ENCODE measurements at places on chromosomes 7 and 10.

GRCh38 chr7:116357781-116358670 is 141.5 kb upstream of the CAV2 start:
- no peak for DNase-seq

DNA sequence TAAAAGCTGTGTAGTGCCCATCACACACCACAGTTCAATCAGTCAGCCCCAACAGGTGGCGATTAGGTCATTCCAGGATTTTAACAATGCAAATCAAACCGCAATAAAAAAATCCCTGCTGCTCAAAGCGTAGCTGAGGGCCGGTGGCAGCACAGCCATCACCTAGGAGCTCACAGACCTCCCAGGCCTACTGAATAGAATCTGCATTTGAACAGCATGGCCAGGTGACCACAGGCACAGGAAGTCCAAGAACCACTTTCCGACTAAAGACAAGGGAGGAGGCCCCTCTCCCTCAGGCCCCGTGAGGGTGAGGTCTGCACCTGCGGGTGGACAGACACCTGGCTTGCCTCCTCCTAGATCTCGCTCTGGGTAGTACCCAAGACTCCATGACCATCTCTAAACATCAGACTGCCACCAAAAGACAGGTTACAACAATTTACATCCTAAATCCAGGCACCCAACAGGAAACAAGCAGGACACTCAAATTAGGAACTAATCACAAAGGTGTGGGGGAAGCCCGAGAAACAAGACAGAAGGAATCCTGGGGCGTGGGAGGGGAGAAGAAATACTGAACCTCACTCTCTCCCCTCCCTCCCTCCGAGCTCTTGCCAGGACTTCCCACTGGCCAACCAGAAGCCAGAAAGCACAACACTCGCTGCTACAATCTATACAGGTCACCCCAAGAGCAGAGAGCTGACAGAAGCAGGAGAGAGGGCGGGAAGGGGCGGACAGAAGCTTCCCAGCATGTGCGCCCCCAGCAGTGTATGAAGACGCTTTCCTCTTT is 19.2 kb downstream of the GNA12 start:
- no peak for DNase-seq

GRCh38 chr10:22824984-22825383 is 102.9 kb upstream of the ARMC3 start:
- DNase-seq: no peak

DNA sequence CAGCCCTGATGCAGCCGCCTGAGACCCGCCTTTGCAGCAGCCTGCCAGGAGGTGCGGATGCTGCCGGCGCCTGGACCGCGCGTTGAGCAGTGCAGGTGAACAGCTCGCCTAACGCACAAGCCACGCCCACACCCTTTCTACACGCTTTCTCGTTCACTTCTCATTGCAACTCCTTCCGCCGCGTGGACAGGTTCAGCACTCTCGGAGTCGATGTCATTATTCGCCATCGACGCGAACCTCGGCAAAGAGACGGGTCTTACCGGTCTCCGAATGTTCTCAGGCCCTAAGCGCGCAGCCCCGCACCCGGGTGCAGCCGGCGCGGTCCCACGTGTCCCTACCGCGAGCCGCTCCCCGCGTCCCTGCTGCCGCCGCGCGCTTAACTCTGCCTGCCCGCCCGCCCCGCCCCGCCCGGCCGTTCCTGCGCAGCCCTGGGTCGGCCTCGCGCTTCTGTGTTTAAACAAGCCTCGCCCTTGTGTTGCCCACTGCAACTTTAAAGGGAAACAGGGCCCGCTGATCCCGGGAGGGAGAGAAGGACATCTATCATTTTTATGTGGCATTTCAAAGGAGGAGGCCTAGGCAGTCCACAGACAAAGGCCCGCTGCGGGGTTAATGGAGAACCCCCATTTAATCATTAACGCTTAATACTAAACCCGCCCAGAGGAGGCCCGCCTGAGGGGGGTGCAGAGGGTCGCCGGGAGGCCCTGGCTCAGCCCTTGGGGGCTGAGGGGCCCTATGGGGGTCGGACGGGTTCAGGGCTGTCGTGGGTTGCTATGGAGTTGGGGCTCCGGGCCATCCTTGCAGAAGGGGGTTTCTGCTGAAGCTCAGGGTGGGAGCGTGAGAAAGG is 128.5 kb downstream of the WDR11 start:
- no peak for DNase-seq

GRCh38 chr10:14403881-14404623 is 73.3 kb upstream of the FRMD4A start:
- no peak for DNase-seq

- peak; percentile 18 for DNase-seq
These were observed 89.1 kb upstream of the SP4 start for GRCh38 chr7:21338728-21339164.

DNA sequence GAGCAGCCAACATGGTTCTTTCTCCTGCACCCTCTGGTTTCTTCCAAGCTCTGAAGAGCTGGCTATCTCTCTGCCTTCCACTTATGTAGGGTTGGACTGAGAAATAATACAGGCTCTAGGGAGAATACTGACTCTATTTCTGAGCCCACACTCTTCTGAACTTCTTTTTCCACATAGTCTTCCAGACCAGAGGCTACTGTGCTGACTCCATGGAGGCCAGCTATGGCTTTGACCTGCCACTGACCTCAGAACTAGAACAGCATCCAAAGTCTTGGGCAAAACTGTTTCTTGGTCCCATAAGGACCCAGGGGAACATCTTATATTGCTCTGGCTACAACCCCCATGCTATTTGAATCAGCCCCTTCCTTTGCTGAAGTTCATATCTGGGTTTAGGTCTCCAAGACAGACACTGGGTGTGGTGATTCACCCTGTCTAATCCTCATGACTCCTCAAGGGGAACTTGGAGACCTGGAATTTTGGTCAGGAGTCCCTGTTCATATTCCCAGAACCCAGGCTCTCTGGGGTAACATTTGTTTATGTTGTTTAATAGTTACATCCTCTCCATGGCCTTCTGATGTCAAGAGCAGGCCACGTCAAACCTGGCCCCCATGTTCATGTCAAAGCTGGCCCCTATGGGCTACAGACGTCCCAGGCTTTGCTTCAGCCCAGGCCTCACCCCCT is 12.1 kb upstream of the PLAU start:
- DNase-seq: no peak

DNA sequence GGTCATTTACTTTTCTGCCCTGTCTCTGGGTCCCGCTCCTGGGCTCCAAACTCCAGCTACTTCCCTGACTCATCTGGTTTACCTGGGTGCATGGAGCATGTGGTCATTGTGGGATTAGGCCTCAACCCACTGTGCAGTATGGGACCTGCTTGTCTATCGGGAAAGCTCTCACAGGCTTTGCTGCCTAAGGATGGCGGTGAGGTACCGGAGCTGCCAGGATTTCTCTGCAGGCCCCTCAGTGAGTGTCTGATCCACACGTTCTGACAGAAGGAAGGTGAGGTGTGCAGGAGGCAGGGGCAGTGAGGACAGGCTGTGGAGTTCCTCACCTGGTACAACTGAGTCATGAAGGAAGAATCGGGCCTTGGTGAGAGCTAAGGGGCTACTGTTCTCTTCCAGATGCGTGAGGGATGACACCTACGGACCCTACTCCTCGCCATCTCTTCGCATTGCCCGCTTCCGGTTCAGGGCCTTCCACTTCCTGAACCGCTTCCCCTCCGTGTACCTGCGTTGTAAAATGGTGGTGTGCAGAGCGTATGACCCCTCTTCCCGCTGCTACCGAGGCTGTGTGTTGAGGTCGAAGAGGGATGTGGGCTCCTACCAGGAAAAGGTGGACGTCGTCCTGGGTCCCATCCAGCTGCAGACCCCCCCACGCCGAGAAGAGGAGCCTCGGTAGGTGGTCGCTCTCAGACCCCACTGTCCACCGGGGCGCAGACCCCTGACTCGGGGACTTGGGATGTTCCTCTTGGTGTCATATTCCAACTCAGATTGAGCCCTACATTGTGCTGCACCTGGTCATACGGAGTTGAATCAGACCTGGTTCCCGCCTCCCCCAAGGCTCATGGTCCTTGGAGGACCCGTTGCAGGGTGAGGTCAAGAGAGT is 56.7 kb downstream of the C10orf120 start:
- DNase-seq: no peak

DNA sequence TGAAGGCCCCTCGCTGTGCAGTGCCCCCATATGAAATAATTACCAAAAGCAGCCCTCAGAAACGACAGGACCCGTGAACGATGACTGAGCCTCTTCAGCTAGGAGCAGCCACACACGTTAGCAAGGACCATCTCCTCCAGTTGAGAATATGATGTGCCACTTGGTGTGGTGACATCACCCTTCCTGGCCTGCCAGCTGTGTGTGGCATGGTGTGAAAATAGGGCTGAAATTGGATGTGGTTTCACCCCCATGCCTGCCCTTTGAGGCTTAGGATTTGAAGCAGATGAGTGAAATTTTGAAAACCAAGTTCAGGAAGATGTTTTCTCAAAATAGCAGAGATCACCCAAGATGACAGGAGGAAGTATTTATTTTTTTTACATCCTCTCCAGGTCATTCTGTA is 49.1 kb upstream of the BTBD16 start:
- no peak for DNase-seq

DNA sequence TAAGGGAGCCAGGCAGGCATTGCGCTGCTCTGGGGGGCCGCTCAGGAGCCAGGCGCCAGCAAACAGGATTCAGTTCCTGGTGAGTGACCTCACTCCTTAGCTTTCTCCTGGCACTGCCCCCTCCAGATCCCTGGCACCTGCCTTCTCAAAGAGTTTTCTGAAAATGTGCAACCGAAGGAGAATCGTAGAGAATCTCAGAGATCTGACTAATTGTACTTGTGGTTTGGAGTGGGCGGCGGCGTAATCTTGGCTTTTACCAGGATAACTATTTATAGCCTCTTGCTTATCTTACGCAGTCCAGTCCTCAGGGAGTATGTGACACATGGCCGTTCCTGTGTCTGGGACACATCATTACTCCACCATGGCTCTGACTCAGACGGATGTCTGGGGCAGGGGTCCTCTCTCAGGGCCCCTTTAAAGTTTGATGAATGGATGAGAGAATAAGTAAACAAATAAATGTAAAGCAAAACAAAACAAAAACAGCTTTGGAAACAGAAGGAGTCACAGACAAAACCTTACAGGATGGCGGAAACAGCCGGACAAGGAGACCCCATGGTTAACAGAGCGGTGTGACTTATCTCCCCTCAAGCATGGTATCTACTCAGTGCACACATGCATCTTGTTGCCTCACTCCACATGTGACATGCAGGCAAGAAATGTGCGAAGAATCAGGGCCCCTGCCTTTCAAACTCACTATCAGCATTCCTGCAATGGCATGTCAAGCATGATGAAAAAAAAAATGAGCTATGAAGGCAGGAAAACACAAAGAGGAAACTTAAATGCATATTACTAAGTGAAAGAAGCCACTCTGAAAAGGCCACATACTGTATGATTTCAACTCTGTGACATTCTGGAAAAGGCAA is 99.7 kb downstream of the TNS3 start:
- DNase-seq: no peak

DNA sequence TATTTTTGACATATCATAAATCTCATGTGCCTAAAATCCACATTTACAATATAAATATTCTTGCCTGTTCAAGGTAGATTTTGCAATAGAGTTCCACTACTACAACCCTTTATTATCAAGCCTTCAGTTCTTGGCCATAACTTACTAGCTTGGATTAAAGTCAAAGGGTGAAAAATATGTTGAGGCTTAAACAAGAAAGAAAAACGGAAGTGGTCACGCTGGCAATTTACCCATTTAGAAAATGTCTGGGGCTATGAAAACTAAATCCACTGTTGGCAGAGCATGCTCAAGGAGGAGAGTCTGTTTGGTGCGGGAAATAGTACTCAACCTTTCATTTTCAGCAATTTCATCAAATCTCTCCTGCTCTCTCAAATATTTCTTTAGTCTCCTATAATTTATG is 209.8 kb upstream of the RHOBTB1 start:
- no peak for DNase-seq
